ENCODE measurements at places on chromosomes 2 and 18. TPM values are rescaled to one million over a fixed set of nuclear protein-coding genes. Genes with fewer than 3 reads are reported as not detected.

Gene TMEM37
- total RNA-seq, result 1.6 TPM

Gene FOSL2
- 79.2 TPM for total RNA-seq

Gene ALPI
- not detected for total RNA-seq

Gene YPEL5
- total RNA-seq, result 43.5 TPM

Gene NEB
- 0.13 TPM for total RNA-seq

Gene OSR1
- 0.81 TPM for total RNA-seq

Gene GKN2
- not detected for total RNA-seq

Gene LRRTM1
- total RNA-seq, result 0.13 TPM

Gene ZNF804A
- total RNA-seq, result 0.16 TPM

Gene CCDC138
- total RNA-seq, result 2.3 TPM

Gene STAMBP
- 24.0 TPM for total RNA-seq

Gene ATP6V1B1
- total RNA-seq, result 0.51 TPM

Gene GULP1
- 54.9 TPM for total RNA-seq

Gene ITPRIPL1
- 5.5 TPM for total RNA-seq

Gene GPC1
- 158 TPM for total RNA-seq

Gene LONRF2
- 0.49 TPM for total RNA-seq

Gene EVX2
- total RNA-seq, result not detected

Gene TUBA3E
- not detected for total RNA-seq

Gene CDH2
- total RNA-seq, result 220 TPM

Gene OTOS
- total RNA-seq, result not detected

Gene PAIP2B
- 2.3 TPM for total RNA-seq

Gene OSBPL1A
- 13.9 TPM for total RNA-seq

Gene TMEM247
- total RNA-seq, result not detected

Gene NT5C1B
- not detected for total RNA-seq
